ENCODE measurements at places on chromosomes 1 and 21. TPM values are rescaled to one million over a fixed set of nuclear protein-coding genes. Genes with fewer than 3 reads are reported as not detected.

The XCL1 gene
- total RNA-seq = not detected

The MR1 gene
- total RNA-seq = 19.8 TPM

The KRTAP21-3 gene
- total RNA-seq = not detected

The LCE1B gene
- total RNA-seq = not detected

The SPATA21 gene
- not detected for total RNA-seq

The CBR3 gene
- total RNA-seq = 0.50 TPM

The SLAMF1 gene
- not detected for total RNA-seq

The BTG2 gene
- total RNA-seq = 24.6 TPM

The MUTYH gene
- 11.9 TPM for total RNA-seq

The FALEC gene
- not detected for total RNA-seq

The TEKT2 gene
- total RNA-seq = under 0.01 TPM

The THRAP3 gene
- total RNA-seq = 102 TPM

The CASZ1 gene
- 21.3 TPM for total RNA-seq

The ABCB10 gene
- total RNA-seq = 14.0 TPM

The CCDC190 gene
- not detected for total RNA-seq

The FOXO6 gene
- 0.14 TPM for total RNA-seq

The PRAMEF7 gene
- not detected for total RNA-seq

The ANGPTL1 gene
- total RNA-seq = not detected

The CFHR4 gene
- not detected for total RNA-seq

The CD48 gene
- total RNA-seq = not detected

The OR2W3 gene
- not detected for total RNA-seq
